IPS DF 19.7 (cell line): ENCODE measurements at places on chromosomes 7 and 10.
A peak's percentile ranks its signal among the peaks of the same experiment; 100 is the strongest.

DNA sequence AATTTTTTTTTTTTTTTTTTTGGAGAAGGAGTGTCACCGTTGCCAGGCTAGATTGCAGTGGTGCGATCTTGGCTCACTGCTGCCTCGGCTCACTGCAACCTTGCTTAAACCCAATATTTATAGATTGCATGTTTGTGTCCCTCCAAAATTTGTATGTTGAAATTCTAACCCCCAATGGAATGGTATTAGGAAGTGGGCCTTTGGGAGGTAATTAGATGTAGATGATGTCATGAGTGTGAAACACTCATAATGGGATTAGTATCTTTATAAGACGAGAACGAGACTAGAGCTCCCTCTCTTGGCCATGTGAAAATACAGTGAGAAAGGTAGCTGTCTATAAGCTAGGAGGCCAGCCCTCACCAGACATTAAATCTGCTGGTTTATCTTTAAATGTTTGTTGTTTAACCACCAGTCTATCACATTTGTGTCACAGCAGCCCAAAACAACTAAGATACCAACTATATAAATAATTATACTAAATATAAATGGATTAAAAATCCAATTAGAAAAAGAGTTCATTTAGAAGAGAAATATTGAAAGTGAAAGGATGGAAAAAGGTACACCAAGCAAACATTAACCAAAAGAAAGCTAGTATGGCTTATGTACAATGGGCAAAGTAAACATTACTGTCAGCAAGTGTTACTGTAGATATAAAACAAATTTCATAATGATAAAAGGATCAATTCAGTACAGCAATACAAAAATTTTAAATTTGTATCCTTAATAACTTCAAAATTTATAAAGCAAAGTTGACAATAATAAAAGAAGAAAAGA, 9.3 kb downstream of the TCAF1 start:
- DNase-seq = no peak

DNA sequence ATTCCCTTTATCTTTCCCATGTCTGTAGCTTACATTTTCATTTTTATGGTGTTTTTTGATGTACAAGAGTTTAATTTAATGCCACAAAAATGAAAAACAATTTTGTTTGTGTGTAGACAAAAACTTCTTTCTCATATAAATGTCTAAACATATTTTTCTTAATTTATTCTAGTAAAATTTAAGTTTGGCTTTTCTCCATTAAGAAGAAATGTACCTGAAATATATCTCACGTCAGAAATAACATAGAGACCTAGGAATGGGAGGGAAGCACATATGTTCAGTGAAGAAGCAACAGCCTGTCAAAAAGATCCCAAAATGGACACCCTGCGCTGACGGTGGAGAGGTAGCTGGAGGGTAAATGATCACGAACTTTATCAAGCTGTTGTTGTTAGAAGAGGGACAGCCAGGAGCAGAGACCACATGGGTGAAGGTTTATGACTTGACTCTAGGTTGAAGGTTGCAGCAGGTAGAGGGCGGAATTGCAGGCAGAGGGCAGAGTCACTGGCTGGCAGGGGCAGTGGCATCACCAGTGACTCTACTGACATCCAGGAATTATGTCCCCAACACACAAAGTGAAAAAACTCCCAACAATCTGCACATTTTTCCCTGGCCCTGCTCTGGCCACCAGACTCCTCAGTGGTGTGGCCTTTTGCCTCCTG, 225.9 kb upstream of the PRSS58 start:
- DNase-seq = no peak

- DNase-seq = peak; percentile 75
Observed at GRCh38 chr7:32680259-32681173, 185.2 kb downstream of the AVL9 start.

- DNase-seq = no peak
Observed at GRCh38 chr7:132815696-132816311, 239.5 kb upstream of the PLXNA4 start.

GRCh38 chr10:116007256-116007891, 265.6 kb downstream of the GFRA1 start:
- no peak for DNase-seq
